Activated CD4-positive, alpha-beta T cell treated with anti-CD3 and anti-CD28 coated beads for 24 hours (primary cell): ENCODE measurements at places on chromosomes 2 and 18.

- DNase-seq: no peak
These were observed 3.5 kb downstream of the IL1B start for GRCh38 chr2:112832841-112833638.

- peak; percentile 10 for DNase-seq
These were observed 175.7 kb downstream of the SOCS6 start for GRCh38 chr18:70464343-70465114.

- peak; percentile 41 for DNase-seq
These were observed 336.2 kb downstream of the ZEB2 start for GRCh38 chr2:144183727-144184126.

DNA sequence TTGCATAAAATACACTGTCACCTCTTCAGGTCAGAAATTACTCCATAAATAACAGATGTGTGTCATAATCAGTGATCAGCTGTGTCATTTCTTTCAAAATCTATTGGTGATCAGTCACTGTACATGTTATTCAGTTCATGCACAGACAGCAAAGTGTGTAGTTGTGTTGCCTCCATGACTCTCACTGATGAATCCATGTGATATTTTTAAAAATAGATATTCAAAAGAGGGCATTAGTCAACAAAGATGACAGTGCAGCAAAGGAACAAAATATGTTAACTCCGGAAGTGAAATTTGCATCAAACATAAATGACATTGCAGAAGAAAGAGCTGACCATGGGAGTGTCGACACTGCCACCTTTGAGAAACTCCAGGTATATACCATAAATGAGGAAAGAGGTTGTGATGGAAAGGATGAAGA is 17.1 kb upstream of the MCM6 start:
- no peak for DNase-seq

GRCh38 chr2:74488643-74489481 is 6.0 kb downstream of the TTC31 start:
- no peak for DNase-seq

GRCh38 chr18:79366177-79367094 is 29.3 kb upstream of the NFATC1 start:
- DNase-seq: no peak

DNA sequence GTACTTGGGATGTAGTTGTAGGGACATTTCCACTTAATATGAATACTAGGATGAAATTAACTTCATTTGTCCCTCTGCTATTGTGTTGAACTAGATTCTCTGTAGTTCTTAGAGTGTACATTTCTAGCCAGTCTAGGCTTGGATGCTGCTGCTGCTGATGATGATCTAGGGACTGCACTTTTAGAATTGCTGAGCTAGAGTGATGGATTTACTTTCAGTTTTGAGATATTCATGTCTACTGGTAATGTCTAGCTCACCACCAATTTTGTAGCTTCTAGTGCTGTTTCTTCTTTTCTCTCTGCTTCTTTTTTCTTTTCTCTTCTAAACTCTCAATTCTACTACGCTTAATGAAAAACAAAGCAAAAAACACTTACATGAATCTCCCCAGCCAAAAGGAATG is 49.4 kb downstream of the MRPS9 start:
- DNase-seq: no peak

DNA sequence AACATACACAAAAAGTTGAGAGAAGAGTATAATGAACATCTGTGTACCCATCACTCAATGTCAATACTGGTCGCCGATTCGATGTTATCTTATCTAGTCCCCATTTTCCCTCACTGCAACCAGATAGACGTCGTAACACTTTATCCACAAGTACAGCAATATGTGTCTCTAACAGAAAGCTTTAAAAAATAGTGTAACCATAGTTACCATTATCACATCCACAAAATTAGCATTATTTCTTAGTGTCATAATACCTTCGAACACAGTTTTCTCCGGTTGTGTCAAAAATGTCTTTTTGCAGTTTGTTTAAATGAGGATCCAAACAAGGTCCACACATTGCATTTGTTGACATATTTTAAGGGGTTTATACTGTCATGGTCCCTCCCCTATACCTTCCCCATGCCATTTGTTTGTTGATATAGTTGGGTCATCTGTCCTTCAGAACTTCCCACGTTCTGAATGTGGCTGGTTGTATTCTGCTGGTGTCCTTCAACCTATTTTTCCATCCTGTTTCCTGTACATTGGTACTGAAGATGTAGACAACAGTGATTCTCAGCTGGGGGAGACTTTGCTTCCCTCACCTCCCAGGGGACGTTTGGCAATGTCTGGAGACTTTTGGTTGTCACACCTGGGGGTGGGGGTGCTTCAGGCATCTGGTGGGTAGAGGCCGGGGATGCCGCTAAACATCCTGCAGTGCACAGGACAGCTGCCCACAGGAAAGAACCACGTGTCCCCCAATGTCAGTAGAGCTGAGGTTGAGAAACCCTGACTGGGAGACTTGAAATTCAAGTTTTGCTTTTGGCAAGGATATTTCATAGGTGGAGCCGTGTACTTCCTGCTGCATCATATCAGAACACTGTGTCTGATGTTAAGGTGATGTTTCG is 72.7 kb upstream of the SPRED2 start:
- DNase-seq: no peak

- DNase-seq: no peak
These were observed 16.9 kb downstream of the HNMT start for GRCh38 chr2:137981112-137981656.
